ENCODE measurements at places on chromosomes 12 and 14.
A peak's percentile ranks its signal among the peaks of the same experiment; 100 is the strongest.

GRCh38 chr14:105177082-105177481, 4.0 kb downstream of the NUDT14 start:
- no peak for DNase-seq

GRCh38 chr14:103401223-103402214, 16.3 kb downstream of the MARK3 start:
- DNase-seq = peak; percentile 81

GRCh38 chr14:71721791-71722190, 210.4 kb upstream of the RGS6 start:
- DNase-seq = no peak

DNA sequence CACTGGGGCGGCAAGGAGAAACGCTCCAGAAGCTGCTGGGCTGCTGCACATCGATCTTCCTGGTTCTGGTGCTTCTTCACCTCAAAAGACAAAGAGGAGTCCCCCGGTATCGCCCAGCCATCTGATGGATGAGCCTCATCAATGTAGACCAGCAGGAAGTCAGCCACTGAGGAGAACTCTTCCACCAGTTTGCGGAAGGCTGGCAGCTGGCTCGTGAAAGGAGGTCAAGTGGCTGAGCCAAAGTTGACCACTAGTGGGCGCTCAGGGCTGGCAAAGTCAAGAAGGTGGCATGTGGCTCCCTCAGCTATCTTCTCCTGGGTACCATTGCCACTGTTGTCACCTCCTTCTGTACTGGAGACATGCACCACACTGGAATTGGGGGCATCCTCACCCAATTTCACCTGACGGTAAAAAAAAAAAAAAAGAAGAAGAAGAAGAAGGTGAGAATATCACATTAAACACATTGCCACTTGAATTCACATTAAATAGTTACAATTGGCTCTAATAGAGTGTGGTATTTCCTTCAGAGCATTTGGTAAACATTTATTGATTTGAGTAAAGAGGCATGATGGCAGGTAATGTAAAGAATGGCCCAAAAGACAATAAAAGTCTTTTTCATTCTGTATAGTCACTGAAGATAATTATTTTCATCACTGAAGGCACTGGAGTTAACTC, 8.3 kb downstream of the DIO2 start:
- DNase-seq = no peak

DNA sequence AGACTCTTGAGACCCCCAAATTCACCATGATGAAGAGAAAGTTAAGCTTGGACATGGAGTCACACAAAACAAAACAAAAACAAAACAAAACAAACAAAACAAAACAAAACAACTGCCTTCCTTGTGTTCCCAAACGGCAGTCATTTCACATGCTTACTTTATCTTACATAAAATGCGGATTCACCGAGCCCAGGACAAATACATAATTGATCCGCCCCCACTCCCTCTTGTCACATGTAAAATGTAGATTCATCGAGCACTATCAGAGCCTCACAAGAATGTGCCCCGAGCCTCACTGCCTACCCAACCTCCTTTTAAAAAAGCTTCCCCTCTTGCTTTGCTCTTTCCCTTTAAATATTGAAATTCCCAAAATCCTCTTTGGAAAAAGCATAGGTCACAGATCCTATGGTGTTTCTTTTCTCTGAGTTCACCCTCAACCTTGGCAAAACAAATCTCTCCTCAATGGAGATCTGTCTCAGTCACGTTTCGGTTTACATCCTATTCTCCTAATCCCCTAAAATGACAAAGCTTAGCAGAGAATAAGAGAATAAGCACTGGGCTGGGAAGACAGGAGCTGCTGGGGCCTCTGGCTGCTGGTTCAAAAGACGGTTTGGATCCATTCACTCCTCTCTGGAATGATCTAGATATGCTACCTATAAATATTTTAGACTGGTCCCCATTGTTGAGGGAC, 83.7 kb downstream of the NINJ2 start:
- no peak for DNase-seq

DNA sequence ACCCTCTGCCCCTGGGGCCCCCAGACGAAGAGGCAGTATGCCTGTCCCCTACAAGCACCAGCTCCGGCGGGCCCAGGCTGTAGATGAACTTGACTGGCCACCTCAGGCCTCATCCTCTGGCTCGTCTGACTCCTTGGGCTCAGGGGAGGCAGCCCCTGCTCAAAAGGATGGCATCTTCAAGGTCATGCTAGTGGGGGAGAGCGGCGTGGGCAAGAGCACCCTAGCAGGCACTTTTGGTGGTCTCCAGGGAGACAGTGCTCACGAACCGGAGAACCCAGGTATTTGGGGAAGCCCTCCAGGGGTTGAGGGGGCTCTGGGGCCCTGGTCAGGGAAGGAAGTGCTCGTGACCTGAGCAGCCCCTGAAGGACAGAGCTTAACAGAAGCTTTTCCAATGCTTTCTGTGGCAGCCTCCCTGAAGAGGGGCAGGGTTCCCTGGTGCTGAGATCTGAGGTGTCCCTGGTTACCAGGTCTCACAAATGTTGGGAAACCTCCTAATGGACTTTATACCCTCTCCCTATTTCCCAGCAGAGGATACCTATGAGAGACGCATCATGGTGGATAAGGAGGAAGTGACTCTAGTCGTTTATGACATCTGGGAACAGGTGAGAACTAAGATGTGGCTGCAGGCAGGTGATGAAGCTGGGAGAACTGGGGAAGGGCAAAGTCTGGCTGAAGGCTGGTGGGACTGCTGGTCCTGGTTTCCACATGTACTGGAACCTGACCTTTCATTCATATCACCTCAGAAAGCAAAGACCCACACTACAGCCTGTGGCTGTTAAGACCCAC, 1.9 kb downstream of the REM2 start:
- DNase-seq = no peak

DNA sequence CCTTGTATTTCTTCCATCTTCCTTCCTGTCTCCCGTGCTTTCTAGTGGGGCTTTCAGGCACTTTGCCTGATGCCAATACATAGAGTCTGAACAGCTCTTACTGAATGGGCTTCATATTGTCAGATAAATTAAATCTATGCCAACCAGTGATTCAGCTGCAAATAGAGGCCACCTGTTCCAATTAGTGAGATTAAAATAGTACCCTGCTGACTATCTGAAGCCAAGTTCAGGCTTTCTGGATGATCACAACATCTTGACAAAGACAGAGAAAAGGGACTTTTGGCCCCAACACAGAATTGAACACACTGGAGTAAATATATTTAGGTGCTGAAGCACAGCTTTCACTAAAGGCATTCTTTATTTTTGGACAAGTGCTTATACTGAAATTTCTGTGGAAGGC, 11.8 kb downstream of the TMCC3 start:
- DNase-seq = no peak

DNA sequence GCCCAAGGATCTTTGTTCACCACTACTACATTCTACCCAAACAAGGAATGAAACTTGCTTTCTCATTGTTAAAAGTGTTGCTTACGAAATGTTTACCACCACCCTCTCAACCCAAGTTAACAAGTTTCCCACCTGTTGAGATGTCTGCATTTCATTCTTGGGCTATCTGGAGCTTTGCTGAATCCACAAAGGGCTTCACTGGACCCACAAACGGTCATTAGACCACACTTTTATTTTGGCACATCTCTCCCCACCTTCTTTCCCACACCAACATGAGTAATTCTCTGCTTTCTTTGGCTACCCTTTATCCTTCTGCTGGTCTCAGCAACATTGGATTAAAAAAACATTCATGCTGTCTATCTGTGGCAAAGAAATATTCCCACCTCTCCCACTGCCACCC, 78.0 kb downstream of the TMEM260 start:
- DNase-seq = no peak

GRCh38 chr12:62215506-62215905, 44.7 kb upstream of the USP15 start:
- no peak for DNase-seq

GRCh38 chr12:44053549-44054127, 217.8 kb downstream of the TMEM117 start:
- DNase-seq = peak; percentile 3

Measured in HFFc6 (cell line).